Fibroblast of upper back skin (primary cell): ENCODE measurements at places on chromosomes 13 and 19.
A peak's percentile ranks its signal among the peaks of the same experiment; 100 is the strongest.

- DNase-seq: no peak
Observed at GRCh38 chr19:4730740-4731171, 7.1 kb upstream of the DPP9 start.

DNA sequence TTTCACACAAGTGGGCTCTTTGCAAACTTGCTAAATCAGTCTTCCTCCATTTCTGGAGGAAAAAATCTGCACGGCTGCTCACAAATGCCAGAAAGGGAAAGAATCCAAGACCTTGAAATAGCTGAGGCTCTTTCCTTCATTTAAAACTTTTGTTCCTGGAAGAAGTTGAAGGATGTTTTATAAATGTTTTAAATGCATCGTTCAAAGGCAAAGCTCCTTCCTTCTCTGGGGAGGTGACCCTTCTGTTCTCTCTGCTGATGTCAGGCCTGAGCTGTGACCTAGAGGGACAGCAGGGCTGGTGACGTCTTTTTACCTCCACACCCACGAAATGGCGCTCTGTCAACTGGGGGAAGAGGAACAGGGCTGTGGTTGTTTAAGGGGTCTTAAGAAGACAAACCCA lies 376.4 kb upstream of the ZNF507 start:
- DNase-seq: no peak

GRCh38 chr19:32201636-32202051 lies 143.8 kb upstream of the ZNF507 start:
- DNase-seq: no peak

- peak; percentile 74 for DNase-seq
Observed at GRCh38 chr19:18450931-18451836, 13.3 kb upstream of the ISYNA1 start.

- DNase-seq: peak; percentile 85
Observed at GRCh38 chr13:110070511-110071120, 236.3 kb downstream of the COL4A1 start.

DNA sequence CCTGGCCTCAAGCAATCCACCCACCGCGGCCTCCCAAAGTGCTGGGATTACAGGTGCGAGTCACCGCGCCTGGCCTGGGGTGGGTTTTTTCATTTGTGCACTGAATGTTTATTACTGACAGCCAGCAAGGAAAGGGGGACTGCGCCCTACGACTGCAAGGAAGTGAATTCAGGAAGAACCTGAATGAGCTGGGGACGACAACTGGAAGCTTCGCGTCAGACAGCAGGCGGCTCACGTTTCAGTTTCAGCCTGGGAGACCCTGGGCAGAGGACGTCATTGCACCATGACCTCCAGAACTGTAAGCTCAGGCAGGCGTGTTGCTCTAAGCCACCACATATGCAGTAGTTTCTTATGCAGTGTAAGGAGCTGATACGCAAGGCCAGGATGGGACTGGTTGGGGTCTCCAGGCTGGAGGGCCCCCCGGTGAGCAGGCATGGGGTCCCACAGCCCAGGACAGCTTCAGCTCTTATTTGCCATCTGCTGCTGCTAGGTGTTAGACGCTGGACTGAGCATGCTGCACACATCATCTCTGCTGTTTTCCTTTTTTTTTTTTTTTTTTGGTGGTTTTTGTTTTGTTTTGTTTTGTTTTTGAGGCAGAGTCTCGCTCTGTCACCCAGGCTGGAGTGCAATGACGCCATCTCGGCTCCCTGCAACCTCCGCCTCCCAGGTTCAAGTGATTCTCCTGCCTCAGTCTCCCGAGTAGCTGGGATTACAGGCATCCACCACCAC lies 66.6 kb downstream of the GADD45B start:
- no peak for DNase-seq

GRCh38 chr13:43694146-43694664 lies 92.6 kb downstream of the ENOX1 start:
- no peak for DNase-seq
